Activated T-cell treated with anti-CD3 and anti-CD28 coated beads for 4 hours (primary cell): ENCODE measurements at places on chromosomes 1 and 21.
A peak's percentile ranks its signal among the peaks of the same experiment; 100 is the strongest.

DNA sequence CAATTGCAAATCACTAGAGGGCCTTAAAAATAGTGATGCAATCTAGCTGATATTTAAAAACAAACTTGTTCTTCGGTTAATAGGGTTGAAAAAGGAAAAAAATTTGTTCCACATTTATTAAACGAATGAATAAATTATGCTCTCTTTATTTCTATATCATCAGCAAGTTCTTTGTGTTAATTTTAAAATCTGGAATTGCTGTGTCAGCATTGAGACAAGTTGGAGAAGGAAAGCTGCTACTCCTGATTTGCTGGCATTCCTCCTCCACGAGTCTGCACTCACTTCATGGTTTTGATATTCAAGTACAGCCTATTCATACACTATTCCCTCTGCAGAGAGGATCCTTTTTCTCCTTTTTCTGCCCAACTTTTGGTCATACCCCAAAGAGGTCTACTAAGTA, 117.6 kb downstream of the MRPL39 start:
- no peak for DNase-seq

- no peak for DNase-seq
Observed at GRCh38 chr1:31531177-31531999, 44.9 kb upstream of the TINAGL1 start.

- no peak for DNase-seq
Observed at GRCh38 chr1:44489481-44489880, 84.4 kb downstream of the RNF220 start.

- no peak for DNase-seq
Observed at GRCh38 chr1:78279051-78279450, 211.7 kb upstream of the PTGFR start.

GRCh38 chr21:46314441-46315020, 9.1 kb downstream of the C21orf58 start:
- no peak for DNase-seq

DNA sequence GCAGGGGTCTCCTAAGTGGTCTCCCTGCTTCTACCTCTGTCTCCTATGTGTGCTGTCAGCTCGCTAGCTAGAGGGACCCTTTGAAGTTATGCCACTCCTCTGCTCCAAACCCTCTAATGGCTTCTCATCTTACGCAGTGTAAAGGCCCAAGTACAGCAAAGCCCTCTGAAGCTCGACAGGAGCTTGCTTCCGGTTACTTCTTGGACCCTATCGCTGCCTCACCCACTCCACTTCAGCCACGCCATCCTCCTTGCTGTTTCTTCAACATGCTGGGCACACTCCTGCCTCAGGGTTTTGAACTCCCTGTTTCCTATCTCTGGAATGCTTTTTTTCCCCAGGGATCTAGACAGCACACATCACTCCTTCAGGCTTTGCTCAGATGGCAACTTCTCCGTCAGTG, 102.3 kb upstream of the F3 start:
- DNase-seq = no peak

DNA sequence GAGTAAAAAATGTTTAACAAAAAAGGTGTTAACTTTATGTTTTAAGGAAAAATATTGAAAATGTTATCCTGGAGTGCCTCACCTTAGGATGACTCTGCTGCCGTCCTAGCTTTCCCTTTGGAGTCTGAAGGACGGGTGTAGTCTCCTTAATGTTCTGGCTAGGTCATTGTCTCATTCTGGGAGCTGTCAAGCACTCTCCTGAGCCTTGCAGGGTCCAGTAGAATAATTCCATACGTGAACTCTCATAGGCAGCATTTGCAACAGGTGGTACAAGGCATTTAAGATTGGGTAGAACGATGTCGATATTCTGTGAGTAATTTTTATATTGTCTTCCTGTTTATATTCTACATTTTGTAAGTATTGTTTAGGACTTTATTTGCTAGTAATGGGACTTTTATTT, 283.6 kb upstream of the C1orf105 start:
- DNase-seq = no peak

- DNase-seq = no peak
Observed at GRCh38 chr1:230948301-230948700, 30.4 kb downstream of the TTC13 start.

DNA sequence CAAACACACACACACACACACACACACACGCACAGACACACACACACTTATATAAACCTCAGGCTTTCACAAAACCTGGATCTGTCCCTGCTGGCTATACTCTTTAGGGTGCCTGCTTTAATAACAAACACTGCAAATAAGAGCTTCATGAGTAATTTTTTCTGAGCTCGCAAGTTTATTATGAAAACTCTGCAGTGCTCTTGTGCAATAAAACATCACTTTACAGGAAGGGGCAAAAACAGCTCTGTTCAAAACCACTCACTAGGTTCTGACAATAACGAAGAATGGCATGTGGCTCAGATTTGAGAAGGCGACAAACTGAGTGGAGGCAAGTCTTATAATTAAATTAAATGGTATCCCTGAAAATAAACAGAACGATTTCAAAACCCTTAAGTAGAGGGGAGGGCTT, 42.6 kb upstream of the CTPS1 start:
- no peak for DNase-seq

DNA sequence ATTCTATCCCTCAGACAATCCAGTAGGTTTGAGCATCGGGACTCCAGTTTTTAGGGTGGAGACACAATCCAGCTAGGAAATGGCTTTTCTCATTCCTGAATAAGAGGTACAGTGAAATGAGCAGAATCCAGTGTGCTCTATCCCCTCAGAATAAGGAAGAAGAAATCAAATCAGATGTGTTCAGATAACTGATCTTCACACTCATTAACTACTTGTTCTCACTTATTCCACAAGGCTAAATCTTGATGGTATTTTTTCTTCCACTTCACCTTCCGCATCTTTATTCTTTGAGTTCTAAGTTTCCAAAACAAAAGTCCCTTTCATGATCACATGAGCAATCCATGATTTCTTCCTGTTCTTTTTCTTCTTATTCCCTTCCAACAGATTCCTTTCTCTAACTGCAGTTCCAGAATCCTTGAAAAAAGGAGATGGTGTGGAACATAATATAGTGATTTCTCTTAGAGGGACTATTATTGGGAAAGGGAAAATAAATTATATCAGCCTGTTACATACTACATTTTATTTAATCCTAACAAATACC, 1.7 kb downstream of the SYT11 start:
- DNase-seq = no peak

DNA sequence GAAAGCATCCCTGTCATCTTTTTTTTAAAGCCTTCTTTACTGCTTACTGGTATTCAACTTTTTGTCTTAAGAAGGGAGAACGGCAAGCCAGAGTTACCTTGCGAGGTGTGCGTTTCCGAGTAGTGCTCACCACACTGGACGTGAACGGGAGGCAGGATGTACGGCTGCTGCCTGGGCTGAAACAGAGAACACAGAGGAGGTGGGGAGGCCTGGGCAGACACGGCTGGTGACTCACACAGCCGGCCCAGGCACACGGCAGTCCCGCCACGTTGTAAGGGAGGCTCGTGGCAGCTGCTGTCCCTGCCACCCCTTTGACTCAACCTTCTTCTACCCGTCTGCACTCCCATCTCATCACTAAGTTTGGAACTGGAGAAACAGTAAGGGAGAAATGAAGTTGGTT, 105.8 kb downstream of the SMYD2 start:
- DNase-seq = no peak

DNA sequence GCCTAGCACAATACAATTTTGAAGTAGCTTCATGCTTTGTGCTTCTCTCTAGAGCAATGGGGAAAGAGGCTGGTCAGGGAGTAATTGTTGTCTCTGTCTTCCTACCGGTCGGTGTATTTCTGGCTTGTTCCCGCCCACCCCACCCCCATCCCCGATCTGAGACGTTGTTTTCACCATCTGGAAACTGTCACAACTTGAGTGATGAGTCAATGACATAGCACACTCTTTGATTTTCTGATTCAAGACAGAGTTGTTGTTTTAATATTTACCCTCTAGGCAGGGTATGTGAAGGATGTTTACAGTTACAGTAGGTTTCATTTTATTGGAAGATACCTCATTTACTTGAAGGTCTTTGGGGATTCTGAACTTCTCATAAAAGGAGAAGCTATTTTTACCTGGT, 7.0 kb downstream of the IL12RB2 start:
- no peak for DNase-seq

DNA sequence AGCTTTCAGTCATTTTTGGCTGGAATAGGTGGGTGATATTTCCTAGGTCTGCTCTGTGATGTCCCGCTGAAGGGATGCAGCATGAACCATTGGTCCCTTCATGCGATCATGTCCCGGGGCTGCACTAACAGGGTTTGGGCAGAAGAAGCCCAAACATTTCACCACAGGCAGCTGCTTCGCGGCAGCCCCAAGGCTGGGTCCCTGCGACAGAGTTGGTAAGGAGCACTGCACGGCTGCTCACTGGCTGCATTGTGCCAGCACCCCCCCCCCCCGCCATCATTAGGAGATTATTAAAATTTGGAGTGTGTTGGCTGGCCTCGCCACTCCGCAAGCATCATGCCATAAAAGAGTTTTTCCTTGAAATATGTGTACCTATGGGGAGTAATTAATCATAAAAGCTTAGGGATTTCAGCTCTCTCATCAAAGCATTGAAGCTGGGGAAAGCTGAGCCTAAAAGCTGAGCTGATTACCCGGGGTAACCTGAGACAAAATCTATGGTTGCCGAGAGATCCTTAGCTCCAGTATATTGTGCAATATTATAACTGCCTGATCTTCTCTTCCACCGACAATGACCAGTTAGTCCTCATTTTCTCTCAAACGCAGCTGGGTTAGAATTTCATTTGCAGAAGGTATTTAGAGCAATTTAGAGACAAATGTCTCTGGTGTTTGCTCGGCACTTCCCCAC, 62.5 kb downstream of the PEX14 start:
- no peak for DNase-seq

DNA sequence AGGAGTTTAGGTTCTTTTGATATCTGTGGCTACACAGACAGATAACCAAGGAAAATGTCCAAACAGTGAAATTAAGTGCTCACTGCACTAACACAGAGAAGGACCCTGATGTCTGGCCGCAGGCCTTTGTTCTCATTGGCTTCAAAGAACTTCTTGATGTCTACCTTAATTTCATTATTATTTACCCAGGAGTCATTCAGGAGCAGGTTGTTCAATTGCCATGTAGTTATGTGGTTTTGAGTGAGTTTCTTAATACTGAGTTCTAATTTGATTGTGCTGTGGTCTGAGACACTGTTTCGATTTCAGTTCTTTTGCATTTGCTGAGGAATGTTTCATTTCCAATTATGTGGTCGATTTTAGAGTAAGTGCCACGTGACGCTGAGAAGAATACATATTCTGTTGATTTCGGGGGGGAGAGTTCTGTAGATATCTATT, 15.2 kb upstream of the LGALS8 start:
- no peak for DNase-seq

GRCh38 chr21:42232176-42232825, 13.4 kb downstream of the ABCG1 start:
- DNase-seq = no peak

DNA sequence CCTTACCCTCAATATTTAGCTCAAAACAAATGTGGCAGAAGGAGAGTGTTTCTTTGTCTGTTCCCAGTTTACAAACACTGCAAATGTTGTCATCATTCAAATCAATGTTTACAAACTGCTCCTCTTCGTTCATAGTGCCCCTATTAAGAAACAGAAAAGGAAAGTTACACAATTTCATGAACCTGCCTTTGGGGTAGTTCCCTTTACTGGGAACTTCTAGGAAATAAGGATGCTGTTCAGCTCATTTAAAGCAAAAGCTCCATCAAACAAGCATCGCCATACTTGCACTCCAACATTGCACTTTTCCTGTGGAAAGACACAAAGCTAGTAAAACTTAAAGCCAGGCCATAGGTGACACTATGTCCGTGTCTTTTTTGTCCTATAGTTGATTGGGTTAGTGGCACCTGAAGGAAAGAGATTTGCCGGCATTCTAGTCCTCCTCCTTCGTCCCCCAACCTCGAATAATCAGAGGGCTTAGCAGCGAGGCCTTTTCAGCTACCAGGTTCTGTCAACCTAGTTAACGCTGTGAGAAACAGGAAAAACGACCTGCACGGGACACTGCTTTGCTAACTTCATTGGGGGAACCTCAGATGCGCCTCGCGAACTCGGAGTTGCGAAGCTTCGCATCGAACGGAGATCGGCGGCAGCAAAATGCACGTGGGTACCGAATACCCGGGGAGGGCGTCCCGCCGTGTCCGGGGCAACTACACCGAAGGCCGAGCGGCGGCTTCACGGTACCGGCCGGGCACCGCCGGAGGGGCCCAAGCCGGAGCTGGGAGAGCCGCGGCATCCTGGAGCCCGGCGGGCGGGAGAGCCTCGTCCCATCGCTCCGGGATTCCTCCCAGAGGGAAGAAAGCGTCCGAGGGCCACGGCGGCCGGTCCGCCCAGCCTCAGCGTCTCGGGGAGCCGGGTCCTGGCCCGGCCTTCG, 706 bp downstream of the C21orf91 start:
- peak; percentile 30 for DNase-seq

DNA sequence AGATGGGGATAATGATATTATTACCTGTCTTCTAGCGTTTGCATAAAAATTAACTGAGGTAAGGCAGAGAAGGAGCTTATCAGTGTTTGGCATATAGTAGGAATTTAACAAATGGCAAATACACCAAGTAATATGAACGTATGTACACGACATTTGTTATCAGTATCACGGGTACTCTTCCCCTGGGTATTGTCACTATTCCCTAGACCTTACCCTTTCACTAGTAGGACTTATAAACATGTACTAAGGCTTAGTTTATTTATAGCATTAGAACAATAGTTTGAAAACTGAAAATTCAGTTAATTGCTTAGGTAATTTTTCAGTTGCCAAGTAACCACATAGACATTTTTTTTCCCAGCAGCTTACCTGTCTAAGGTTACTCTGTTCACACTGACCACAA, 187.0 kb downstream of the KCTD3 start:
- no peak for DNase-seq

DNA sequence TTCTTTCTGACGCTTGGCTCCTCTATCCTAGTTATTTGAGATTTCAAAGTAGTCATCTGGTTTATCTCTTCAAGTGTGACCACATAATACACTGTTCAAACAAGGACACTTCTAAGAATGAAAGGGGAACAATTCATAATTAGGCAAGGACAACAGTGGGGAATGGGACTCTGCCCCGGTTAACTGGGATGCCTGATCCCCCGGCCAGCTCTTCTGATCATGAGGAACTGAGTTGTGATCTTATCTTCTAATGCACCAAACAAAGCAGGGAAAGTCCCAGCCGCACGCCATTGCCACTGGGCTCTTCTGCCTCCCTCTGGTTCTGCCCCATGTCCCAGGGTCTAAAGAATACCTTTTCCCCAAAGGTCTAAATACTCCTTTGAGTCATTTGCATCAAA, 158.2 kb upstream of the IRF2BP2 start:
- DNase-seq = no peak

DNA sequence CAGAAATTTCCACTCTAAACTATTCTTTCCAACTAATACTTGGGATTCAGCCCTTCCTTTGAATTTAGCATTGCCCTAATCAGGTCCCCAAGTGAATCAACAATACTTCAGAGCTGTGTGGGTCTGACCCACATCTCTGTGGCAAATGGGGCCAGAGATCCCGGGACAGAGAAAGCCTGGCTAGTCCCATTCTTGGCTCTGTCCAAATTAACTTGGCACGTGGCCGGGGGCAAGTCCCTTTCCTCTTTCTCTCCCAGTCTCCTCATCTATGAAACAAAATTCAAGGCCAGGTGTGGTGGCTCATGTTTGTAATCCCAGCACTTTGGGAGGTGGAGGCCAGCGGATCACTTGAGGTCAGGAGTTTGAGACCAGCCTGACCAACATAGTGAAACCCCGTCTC, 6.3 kb upstream of the ZC3H12A start:
- DNase-seq = no peak

GRCh38 chr1:32706491-32706890, 3.9 kb upstream of the SYNC start:
- DNase-seq = no peak
